ENCODE measurements at places on chromosomes 11 and 22.

DNA sequence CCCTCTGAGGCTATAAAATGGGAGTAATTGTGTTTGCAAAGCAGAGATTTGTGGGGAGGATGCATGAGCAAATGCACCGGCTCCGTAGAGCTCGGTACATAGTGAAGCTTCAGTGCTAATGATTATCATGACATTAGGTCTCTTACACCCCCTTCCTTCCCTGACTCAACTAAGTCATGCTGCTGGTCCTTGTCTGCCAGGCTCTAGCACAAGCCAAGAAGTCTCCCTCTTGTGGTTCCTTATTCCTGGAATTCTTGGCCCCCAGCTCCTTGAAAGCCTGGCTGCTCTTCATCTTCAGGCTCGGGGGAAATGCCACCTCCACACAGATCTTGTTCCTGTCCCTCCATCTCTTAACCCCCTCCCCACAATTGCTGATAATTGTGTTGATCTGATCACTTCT is 45.7 kb upstream of the SYT13 start:
- no peak for DNase-seq

- no peak for DNase-seq
Measured at GRCh38 chr11:86625544-86625943, 46.9 kb downstream of the ME3 start.

DNA sequence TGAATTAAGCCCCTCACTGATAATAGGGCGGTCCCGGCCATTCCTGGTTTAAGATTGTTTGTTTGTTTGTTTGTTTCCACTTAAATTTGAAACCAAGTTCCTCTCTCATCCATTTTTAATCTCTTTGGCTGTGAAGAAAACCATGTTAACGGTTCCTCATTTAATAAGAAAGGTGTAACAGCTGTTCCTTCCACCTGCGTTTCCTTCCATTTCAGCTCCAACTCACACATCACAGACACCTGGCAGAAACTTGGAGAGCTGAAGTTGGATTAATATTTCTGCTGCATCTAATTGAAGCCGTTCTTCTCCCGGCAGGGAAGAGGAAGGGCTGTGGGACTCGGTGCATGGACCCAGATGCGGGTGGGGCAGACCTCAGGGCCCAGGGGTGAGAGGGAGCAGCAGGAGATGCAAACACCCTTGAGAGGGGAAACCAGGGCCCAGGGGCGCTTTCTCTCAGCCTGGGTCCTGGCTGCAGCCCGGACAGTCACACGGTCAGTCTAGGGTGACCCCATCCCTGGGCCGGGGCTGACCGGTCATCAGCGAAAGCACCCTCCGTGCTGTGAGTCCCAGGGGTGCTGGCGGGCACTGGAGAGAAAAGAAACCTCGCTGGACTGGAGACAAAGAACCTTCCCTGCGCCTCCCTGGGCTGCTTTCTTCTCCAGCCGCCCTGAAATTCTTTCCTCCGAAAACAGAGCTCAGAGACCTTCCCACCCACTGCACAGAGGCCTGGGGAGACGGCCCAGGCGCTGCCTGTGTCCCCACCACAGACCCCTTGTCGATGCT is 242.0 kb downstream of the BRD1 start:
- no peak for DNase-seq

DNA sequence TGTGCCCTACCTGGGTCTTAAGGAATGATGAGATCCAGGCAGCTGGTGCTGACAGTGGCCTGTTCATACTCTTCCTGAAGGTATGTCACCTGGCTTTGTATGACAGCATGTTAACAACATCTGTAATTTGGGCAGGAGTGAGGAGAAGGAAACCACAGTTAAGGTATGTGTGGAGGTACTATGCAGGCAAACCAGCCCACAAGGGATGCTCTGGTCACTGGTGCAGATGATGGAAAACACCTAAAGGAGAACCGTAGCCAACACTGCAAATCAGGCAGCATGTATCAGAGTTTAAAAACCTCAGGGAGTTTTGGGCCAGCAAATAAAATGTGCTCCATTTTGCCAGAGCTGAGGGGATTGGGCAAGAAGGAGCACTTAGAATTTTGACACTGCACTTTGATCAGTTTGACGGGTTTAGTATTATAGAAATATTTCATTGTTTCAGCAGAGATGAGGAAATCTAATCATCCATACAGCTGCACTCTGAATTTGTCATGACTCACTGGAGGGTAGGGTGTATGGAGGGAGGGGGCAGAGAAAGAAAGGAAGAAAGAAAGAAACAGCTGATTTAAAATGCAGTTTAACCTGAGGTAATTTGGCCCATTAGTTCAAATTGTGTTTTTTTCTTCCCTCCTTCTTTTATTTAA is 260.9 kb downstream of the KIRREL3 start:
- no peak for DNase-seq

DNA sequence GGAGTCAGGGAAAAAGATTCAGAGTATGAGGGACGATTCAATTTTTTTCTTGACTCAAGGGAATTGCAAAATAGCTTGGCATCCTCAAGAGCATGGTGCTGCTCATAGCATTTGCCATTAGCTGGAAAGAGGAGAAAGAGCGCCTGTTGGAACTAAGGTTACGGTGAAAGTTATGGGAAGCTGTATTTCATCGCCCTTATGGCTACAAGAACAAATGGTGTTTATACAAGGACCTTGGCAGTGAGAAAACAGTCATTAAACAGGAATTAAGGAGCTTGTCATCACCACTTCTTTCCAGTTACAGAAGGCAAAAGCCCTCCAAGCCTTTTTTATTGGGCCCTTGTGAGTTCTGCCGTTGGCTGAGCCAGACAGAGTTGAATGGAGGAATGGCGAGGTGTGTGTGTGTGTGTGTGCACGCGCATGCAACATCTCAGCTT is 74.2 kb downstream of the ALX4 start:
- no peak for DNase-seq

DNA sequence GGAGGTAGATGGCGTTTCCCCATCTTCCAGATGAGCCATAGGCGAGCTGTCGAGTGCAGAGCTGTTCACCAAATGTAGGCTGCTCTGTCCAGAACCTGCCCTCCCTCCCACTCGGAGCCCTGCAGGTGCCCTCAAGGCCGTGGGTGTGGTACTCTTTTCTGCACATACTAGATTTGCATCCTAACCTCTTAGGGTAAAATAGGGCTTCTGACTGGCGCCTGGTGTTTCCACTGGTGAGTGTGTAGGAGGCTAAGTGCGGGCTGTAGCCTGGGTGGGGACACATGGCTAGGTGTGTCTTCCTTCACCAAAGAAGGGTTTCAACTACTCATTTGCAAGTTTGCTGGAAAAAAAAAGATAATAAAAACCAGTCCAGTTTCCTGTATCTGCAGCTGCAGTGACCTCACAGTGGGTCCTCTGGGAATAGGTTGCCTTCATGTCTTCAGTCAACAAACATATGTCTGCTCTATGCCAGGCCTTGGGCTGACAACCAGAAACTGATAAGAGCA is 8.5 kb downstream of the BIK start:
- DNase-seq, result no peak

GRCh38 chr22:37328017-37328416 is 45.7 kb downstream of the CYTH4 start:
- no peak for DNase-seq

Measured in KG1 (cell line).